SK-N-SH treated with all-trans-retinoic acid at 6 μM for 48 hours (cell line): ENCODE measurements at places on chromosomes 1 and 21.

GRCh38 chr1:22671999-22672398 is 19.0 kb downstream of the C1QB start:
- no peak for ATAC-seq

DNA sequence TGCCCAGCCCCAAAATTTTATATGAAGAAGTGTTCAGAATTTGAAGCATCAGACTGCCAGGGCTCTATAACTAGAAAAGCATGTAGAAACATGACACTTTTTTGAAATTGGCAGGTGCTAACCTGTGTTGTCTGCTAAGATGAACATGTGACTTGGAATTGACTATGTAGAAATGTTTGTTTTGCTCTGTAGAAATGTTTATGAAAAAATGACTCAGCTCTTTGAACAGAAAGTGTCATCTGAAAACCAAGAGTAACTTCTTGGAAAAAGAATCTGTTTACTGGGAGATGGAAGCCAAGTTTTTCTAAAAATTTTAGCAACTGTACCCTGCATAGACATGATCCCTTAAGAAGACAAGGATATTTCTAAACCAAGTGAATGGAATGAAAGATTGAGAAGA is 59.2 kb downstream of the LHX9 start:
- no peak for ATAC-seq

- no peak for ATAC-seq
These were observed 235.7 kb upstream of the RAB4A start for GRCh38 chr1:229035054-229035747.

DNA sequence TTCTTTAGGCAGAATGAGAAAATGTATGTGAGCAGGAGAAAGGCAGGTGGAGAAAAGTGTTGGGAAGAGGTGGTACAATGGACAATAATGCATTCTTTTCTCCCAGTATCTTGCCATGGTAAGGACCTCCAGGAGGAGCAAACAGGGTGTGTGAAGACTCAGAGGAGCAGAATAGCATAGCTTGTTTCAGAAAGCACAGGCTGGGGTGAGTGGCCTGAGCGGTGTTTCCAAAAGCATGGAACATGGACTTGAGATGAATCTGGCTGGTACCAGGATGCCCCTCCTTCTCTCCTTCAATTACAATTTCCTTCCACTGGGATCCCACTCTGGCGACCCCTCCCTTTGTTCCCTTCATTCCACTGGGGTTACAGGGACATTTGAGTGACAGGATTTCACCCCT is 123.4 kb upstream of the TNR start:
- ATAC-seq, result no peak

- no peak for ATAC-seq
These were observed at the start of gene MYOCOS for GRCh38 chr1:171622152-171622462. Gene MYOCOS (plus strand): TSS chr1:171622243. CDS start chr1:171623884, 1,641 bp downstream.

GRCh38 chr1:161021165-161021969 is 415 bp upstream of the F11R start:
- ATAC-seq, result peak; percentile 71

GRCh38 chr21:45780647-45781046 is 137.1 kb downstream of the PCBP3 start:
- ATAC-seq, result no peak

- ATAC-seq, result no peak
These were observed 635.9 kb downstream of the MATN1 start for GRCh38 chr1:30087465-30087864.

DNA sequence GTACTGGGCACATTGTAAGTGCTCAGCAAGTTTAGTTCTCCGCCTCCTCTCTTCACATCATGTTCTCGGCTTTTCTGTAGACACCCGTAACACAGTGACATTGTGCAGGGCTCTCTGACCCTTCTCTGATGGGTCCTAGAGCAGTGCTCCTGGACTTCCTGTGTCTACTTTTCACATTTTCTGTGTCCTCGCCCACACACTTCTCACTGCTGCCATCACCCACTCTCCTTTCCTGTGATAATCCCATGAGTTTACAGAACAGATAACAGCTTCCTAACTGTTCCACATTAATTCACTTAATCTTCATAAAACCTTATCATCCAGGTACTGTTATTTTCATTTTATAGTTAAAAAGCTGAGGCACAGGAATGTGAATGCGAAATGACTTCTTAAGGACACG is 13.2 kb upstream of the DMRTA2 start:
- no peak for ATAC-seq

- ATAC-seq, result no peak
These were observed 37.3 kb upstream of the KAZN start for GRCh38 chr1:14561014-14561693.

GRCh38 chr1:160171354-160171753 is 19.0 kb upstream of the CASQ1 start:
- peak; percentile 38; the same call in 2 of the 3 replicates for ATAC-seq

- peak; percentile 34 for ATAC-seq
These were observed 94.1 kb downstream of the SIK1 start for GRCh38 chr21:43332861-43333297.

DNA sequence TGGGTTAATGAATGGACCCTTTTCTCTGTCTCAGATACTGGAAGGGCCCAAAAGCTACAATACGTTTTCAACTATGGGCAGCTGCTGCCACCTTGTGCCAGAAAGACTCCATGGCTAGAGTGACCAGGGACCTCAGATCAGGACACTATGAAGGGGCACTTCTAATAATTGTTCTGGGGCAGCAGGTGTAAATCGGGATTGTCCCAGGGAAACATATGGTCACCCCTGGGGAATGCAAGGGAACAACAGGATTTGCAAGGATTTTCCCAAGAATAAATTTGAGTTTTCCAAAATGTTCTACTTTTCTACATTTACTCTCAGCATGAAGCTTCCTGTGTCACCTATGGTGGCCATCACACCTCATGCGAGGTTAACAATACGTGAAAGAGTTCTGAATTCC is 12.0 kb upstream of the FCAMR start:
- peak; percentile 92 for ATAC-seq

DNA sequence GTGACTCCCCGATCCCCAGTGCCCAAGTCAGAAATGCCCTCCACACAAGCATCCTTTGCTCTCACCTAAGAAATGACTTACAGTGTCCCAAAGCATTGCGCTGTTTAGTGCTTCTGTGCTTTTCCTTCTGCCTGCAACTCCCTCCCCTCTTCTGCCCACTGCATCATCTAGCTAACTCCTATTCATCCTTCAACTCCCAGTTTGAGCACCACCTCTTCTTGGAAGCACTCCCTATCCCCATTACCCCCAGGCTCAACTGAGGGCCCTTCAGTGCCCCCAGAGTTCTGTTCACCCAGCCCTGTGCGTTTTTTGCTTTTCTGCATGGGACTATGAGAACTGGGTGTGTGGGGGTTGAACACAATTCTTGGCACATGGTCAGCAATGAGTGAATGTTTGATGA is 10.0 kb downstream of the KCNQ4 start:
- no peak for ATAC-seq

DNA sequence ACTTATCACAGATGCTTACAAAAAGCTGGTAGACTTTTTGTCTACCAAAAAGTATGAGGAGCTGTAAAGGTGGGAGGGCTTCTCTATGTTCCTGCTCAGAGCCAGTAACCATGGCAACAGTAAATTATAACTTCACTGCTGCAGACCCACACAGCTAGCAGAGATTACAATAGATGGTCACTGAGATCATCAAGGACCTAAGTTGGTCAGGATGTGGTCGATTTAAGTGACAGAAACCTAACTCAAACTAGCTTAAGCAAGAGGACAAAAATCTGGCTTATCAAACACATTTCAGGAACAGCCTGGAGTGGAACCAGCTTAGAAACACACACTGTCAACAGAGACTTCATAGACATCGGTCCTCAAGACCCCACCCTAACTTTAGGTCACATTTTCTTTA is 113.4 kb upstream of the ATP1A1 start:
- no peak for ATAC-seq
